NCI-H2029 treated with DMSO at 0.1 percent for 48 hours (cell line): ENCODE measurements at places on chromosomes 4 and X.

GRCh38 chr4:29372971-29373370 lies 1347.2 kb upstream of the PCDH7 start:
- no peak for DNase-seq

DNA sequence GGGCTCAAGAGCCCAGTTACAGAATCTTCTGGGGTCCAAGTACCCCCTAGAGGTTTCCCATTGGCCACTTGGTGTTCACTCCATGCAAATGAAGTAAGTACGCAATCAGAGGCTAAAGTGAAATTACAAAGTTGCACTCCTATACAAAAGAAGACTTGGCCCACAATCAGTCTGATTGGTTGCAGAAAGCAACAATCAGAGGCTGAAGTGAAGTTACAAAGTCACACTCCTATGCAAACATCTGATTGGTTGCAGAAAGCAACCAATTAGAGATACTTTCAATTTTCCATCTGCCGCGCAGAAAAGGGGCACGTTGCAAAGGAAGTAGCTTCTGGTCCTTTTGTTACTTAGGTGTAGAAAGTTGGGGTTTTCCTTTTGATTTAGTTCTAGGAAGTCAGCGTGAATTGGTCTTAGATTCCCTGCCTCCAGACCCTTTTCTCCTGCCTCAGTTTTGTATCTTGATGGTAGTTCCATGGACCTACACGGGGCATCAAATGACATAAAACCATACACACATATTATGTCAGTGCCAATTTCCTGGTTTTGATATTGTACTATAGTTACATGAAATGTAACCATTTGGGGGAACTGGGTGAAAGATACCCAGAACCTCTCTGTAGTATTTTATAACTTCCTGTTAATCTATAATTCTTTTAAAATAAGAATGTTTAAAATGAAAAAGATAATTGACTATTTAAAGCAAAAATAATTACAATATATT lies 12.4 kb upstream of the PIN4 start:
- no peak for DNase-seq

- DNase-seq = peak; percentile 17
These were observed 342.7 kb upstream of the PABPC4L start for GRCh38 chr4:134544303-134544770.

DNA sequence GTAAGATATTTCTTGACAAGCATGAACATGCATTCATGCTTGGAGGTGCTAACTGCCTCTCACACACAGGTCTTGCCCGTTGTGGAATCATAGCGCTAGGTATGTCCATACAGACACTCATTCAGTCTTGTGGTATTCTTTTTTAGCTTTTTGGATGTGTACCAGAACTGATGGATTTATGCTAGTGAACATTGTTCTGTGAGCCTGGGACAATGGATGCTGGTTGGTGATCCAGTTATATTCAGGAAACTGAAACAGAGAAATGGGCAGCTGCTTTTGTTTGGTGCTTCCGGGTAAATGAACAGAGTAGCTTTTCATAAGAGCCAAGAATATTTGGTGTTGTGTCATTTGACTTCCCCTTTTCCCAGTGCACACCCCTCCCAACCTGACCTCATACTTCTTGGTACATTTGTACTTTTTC lies 78.9 kb upstream of the SLC4A4 start:
- DNase-seq = no peak

DNA sequence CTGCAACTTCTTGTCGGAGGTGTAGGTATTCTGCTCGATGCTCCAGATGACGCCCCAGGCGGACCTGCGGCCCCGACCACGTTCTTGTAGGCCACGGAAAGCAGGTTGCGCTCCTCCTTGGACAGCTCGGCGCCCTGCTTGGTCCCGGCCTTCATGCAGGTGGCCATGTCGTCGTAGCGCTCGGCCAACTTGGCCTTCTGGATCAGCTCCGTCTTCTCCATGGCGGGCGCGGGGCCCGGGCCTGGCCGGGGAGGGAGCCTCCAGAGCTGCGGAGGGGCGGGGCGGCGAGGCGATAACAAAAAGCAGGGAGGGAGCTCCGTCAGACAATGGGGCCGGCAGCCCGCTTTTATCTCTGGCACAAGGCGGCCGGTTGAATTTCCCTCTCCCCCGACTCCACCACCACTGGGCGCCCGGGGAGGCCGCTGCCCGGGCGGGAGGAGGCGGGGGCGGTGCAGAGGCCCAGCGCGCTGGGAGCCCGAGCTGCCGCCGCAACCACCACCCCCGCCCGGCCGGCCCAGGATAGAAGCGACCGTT lies 28.3 kb upstream of the DRP2 start:
- no peak for DNase-seq

GRCh38 chr4:18695733-18696527 lies 674.4 kb upstream of the LCORL start:
- no peak for DNase-seq

DNA sequence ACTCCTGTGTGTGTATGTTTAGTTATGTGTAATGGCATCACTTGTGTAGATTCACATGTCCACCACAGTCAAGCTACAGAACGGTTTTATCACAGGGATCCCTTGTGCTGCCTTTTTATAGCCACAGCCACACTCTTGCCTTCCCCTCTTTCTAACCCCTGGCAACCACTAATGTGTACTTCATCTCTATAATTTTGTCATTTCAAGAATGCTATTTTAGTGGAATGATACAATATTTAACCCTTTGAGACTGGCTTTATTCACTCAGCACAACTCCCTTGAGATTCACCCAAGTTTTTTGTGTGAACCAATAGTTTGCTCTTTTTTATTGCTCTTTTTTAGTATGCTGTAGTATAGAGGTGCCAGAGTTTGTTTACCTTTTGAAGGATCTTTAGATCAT lies 112.1 kb downstream of the CDKL5 start:
- DNase-seq = no peak

GRCh38 chrX:118988911-118989310 lies 14.5 kb downstream of the LONRF3 start:
- DNase-seq = no peak

- DNase-seq = no peak
These were observed 16.1 kb upstream of the TASL start for GRCh38 chrX:30593440-30594200.

DNA sequence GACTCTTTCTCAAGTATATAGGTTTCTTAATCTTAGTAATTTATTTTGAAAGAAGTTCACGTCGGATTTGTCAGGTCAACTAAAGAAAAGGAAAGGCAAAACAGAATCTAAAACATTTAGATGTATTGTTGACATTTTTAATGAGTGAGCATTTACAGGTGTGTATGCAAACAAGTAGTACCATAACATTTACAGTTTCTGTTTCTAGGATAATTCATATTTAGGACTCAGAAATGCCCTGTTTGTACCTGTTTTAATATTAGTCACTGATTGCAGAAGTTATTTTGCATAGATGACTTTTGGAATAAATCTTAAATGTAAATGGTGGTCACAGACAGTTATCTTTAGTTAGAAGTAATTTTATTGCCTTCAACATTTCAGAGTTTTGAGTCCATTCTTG lies 151.3 kb upstream of the NUDT6 start:
- DNase-seq = no peak

GRCh38 chr4:130419211-130419975 lies 1323.4 kb downstream of the C4orf33 start:
- no peak for DNase-seq

- DNase-seq = no peak
These were observed 208.7 kb upstream of the KLF3 start for GRCh38 chr4:38455092-38455862.

DNA sequence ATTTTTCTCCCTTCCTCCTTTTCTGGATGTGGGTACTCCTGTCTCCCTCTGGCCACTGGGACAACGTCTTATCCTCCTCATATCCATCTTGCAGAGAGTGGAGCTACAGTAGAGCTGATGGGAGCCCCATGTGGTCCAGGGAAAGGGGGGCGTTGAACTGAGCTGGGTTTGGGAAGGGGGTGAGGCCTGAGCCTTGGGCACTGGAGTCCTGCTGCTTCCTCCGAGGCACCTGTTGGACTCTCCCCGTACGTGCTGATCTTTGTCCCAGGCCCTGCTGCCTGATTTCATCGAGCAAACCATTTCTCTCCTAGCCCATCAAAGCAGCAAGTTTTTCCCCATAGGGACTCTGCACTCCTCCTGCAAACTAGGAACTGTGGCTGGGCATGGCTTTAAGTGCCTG lies 94.3 kb downstream of the STOX2 start:
- no peak for DNase-seq

- no peak for DNase-seq
These were observed 106.9 kb upstream of the ACSL4 start for GRCh38 chrX:109839694-109840567.

- no peak for DNase-seq
These were observed 100.2 kb upstream of the IL13RA1 start for GRCh38 chrX:118627084-118627758.

- no peak for DNase-seq
These were observed 180.1 kb upstream of the S100G start for GRCh38 chrX:16469870-16470269.

DNA sequence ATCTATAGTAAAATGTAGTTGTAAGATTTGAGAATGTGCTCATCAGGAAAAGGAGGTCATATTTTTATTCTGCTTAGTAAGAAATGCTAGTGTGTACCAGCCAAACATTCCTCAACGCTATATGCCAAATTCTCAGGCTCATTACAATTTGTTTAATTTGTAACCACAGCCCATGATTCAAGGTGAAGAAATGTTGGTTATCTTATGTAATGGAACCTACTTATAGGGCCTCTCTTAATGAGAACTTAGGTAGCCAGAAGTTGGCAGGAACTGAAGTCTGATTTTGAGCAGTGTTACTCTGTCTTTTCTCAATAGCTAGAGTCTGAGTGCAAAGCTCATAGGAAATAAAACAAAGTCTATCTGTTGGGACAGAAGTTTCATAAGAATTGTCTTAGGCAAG lies 595.0 kb downstream of the GLUD2 start:
- DNase-seq = no peak

GRCh38 chr4:80077639-80078038 lies 4.6 kb upstream of the ANTXR2 start:
- no peak for DNase-seq

DNA sequence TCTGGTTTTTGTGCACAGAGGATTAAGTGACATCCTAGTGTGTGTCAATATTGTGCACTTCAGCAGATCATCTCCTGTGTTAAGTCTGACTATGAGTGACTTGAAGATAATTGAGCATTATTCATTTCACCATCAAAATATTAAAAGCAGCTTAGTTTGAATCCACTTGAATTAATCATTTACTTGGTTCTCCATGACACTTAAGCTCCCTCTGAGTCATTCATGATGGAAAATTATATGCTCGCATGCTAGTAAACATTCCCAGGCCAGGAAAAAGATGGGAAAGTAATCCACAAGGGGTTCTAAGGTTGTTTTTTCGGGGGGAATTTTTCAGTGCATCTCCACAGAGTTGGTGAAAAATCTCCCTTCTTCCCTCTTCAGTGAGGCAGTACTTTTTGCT lies 97.2 kb upstream of the EOLA2 start:
- DNase-seq = no peak

DNA sequence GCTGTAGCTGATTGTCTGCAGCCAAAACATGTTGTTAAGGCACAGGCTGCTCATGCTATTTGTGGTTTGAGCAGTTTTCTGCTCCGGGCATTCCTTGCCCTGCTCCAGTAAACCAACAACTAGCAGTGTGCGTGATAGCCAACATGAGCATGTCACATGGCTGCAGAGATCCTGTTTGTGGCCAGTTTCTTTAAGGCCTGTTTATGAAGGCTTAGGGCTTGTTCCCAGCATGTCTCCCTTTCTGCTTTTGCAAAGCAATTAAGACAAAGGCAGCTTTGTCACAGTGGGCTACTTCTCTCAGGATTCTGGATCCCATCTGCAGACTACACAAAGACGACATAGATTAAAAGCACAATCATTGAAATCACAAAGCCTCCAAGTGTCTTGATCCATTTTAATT lies 160.5 kb downstream of the ZNF518B start:
- DNase-seq = no peak

- no peak for DNase-seq
These were observed at the start of gene SMIM10 for GRCh38 chrX:134990801-134991481. SMIM10 (plus strand) TSS chrX:134990991; CDS start chrX:134991096, 105 bp downstream.

DNA sequence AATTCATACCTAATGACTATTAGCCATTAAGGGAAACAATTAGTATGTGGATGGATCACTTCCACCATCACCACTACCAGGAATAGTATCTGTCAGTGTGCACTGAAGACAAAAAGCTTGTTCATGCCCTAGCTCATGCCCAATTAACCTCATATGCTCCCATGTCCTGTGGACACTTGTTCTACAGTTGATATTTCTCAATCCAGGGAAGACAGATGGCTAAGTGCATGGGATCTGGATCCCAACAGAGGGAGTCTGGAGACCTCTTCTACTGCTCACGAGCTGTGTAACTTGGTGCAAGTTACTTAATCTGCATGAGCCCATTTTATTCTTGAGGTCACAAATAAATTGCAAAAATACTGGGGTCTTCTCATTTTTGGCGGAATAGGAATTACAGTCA lies 23.7 kb downstream of the AMOT start:
- DNase-seq = no peak

DNA sequence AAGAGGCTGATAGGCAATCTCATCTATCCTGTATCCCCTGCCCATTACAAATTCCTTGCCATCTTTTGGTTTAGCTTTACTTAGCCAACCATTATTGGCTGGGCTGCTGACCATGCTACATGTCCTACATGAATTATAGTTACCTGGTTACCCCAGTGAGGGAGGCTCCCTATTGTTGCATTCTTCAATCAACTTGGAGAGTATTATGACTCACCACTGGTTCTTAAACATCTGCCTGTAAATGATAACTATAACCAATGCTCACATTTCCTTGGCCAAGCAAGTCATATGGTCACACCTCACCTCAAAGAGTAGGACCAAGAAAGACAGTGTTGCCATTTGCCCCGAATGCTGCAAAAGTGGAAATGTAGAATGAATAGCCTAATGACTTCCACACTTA lies 297.6 kb downstream of the IL15 start:
- DNase-seq = no peak

DNA sequence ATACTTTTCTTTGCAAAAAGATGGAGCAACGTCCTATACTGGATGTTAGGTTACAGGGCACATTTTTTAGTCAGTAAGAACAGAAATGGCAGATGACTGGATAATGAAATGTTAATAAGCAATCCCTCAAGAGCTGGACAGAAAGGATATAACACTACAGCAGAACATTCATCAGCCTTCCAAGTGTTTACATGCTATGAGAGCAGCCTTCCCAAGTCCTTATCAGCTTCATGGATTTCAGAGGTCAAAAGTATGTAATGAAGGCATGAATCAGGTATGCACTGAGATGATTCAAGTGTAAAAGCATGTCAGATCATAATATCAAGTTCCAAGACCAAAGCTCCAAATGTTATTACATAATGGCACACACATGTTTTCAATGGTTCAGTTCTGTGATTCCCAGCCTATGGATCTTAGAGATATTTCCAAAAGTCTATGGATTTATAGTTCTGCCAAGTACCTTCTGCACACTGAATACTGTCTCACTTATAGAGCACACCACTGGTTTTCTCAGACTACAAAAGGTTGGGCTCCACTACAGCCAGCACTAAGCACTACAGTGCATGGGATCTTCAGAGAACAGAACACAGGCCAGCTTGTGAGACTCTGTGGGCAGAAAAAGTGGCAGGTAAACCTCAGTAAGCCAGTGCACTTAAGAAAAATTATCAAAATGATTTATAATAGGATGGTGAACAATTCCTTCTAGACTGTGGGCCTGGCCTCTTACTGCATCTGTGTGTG lies 49.2 kb downstream of the GPC4 start:
- DNase-seq = no peak
